ENCODE measurements at places on chromosomes 11 and 22. TPM values are rescaled to one million over a fixed set of nuclear protein-coding genes. Genes with fewer than 3 reads are reported as not detected.

Gene CLDN5
- total RNA-seq, result not detected

Gene MMP8
- not detected for total RNA-seq

Gene HBB
- not detected for total RNA-seq

Gene OR8J1
- not detected for total RNA-seq

DNA sequence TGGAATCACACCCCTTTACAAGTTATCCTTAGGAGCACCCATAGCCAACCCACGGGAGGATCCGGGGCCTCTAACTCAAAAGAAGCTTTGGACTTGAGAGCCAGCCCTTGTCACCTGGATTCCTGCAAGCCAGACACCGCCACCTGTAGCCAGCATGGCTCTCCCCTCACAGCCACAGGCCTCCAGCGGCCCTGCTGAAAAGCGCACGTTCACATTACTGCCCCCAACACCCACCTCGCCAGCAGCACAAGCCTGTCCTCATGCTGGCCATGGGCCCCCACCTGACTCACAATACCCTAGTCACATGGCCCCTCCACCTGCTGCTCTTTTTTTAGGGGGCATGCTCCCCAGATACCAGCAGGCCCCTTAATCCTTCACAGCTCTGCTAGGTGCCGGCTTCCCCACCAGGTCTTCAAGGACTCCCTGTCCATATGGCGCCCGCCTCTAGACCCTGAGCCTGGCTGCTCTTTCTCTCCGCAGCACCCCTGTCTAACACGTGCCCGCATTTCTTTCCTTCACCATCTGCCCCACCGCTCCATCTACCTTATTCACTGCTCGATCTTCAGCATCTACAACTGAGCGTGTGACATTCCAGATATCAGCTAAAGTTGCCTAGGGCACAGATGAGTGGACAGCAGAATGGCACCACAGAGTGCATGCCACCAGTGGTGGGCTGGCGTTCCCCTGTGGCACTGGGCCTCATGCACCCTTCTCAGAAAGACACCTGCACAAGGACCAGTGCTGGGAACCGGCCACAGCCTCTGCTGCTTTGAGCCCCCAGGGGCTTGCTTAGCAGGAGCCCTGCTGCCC lies 6.6 kb downstream of the CARS1 start:
- DNase-seq, result no peak

- no peak for DNase-seq
Measured at GRCh38 chr22:22933100-22933806, 45.6 kb downstream of the IGLL5 start.

- no peak for DNase-seq
Measured at GRCh38 chr22:35421121-35421520, 21.2 kb downstream of the MCM5 start.

GRCh38 chr11:118222437-118222836 lies 2.4 kb downstream of the JAML start:
- DNase-seq, result no peak

GRCh38 chr11:75184757-75185425 lies 34.0 kb downstream of the SLCO2B1 start:
- no peak for DNase-seq

- no peak for DNase-seq
Measured at GRCh38 chr11:6703247-6704063, 20.3 kb upstream of the MRPL17 start.

DNA sequence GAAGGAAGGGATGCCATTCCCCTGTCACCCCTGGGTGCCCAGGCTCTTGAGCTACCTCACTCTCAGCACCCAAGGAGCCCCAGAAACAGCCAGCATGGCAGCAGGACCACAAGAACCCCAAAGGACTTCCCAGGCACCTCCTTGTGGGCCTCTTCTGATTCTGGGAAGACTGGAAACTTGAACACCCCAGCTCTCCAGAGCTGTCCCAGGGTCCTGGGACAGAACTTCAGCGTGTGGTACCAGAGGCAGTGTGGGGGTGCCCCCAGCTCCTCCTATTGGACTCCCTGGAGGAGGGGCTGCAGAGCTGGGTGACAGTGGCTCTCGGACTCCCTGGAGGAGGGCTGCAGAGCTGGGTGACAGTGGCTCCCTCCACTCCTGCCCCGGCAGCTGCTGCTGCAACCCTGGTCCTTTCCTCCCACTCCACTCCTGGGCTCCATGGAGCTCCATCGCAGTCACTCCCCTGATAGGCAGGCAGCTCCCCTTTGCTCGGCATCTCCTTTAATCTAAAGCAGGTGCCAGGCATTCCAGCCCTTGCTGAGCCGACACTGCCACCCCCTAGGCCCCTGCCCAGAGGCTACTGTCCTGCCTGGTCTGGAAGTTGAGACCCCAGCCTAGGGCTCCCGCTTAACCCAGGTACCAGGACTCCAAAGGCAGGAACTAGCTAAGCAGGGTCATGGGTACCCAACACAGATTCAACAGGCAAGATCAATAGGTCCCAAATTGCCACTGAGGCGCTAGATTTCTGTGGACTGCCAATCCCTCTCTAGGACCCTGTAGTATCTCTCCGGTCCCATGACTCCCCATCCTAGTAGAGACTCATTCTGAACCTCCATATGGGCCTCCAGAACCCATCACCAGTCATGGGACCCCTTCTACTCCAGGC lies 2.7 kb downstream of the BCL9L start:
- DNase-seq, result no peak

DNA sequence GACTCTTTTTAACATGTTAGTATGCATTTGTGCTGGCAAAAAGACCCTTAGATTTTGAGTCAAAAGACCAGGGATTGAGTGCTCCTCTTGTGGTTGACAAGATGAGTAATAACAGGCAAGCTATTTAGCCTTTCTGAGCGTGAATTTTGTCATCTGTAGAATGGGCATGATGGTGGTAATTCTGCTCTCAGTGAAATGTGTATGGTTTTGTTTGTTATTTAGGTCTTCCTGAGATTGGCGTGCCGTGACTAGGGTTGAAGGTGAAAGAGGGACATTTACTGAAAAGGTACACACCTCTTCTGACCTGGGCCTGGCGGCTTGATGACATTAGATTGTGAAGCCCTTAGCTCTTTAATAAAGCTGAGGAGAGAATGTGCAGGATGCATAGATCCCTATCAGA lies 8.4 kb upstream of the CEP295 start:
- no peak for DNase-seq

GRCh38 chr22:42174062-42174461 lies 43.5 kb upstream of the CYP2D6 start:
- DNase-seq, result no peak

Data from GM12878 (cell line).